ENCODE measurements at places on chromosomes 1 and 21.

- peak; percentile 46 for DNase-seq
Observed at GRCh38 chr1:11893907-11894251, 32.3 kb downstream of the KIAA2013 start.

- peak; percentile 72 for DNase-seq
Observed at GRCh38 chr1:110155878-110156522, 5.7 kb downstream of the SLC6A17 start.

GRCh38 chr1:94529416-94529815 is 12.1 kb downstream of the F3 start:
- no peak for DNase-seq

- DNase-seq, result no peak
Observed at GRCh38 chr1:204520834-204521709, 4.9 kb downstream of the MDM4 start.

DNA sequence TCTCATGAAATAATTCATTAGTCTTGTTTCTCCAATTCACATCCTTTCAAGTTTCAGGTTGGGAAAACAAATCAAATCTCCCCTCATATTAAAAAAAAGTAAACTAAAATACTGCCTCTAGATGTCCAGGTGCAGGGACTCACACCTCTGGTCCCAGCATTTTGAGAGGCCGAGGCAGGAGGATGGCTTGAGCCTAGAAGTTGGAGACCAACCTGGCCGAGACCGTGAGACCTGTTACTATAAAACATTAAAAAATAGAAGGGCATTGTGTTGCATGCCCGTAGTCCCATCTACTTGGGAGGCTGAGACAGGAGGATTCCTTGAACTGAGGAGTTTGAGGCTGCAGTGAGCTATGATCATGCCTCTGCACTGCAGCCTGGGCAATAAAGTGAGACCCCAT is 61.9 kb downstream of the ST6GALNAC5 start:
- DNase-seq, result no peak

DNA sequence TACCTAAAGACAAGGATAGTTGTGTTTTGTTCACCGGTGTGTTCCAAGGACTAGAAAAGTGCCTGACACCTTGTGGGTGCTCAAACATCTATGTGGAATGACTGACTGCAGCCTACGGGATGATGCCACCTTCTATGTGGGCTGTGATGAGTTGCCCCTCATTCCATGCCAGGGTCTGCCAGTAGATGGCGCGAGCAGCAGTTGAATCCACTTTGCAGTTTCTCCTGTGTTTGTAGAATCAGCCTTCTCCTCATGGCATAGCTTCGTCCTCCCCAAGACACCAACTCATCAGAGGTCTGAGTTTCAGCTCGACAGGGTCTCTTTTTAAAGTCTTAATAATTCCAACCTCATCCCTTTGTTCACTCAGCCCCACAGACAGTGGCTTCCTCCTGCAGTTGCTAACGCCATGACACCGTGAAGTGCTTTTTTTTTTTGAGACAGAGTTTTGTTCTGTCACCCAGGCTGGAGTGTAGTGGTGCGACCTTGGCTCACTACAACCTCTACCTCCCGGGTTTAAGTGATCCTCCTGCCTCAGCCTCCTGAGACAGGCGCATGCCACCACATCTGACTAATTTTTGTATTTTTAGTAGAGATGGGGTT is 133.7 kb downstream of the CAPN8 start:
- peak; percentile 35 for DNase-seq

- DNase-seq, result no peak
Observed at GRCh38 chr1:207335138-207335537, 13.7 kb downstream of the CD55 start.

DNA sequence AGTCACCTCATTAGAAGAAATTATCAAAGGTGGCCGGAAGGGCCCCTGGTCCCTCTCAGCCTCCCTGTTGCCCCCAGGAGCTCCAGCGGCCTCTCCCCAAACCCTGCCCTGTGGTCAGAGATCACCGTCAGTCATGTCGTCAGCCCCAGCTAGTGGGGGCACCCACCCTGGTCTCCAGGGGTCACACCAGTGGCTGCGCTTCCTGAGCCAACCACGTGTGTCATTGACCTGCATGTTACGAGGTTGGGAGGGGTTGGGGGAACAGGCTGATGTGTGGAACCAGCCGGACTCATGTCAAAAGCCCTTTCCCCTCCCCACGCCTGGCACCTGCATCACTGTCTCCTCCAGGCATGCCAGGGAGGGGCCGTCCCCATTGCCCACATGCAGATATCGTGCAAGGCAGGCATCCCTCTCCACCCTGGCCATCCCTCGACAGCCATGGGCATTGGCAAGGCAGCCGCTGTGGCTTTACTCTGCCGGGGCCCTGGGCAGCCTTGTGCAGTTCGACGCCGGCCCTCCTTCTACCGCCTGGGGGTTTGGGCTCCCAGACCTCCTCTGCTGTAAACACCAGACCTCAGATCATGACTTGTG is 128.7 kb downstream of the CRYAA start:
- no peak for DNase-seq

DNA sequence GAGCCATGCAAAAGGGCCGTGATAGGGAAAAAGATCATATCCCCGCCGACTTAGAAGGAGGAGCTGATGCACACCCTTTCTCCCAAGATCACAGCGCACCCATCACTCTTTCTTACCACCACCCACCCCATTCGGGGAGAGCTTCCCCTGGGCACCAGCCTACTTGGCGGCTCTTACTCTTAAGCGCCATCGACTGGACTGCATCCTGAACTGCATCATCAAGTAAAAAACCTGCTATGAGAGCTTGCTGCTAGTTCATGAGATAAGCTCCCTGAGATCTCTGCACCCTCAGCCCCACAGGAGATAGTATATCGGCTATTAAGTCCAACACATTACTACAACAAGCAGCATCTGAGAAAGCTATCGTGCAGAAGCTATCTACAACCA is 125.1 kb downstream of the BARHL2 start:
- no peak for DNase-seq

DNA sequence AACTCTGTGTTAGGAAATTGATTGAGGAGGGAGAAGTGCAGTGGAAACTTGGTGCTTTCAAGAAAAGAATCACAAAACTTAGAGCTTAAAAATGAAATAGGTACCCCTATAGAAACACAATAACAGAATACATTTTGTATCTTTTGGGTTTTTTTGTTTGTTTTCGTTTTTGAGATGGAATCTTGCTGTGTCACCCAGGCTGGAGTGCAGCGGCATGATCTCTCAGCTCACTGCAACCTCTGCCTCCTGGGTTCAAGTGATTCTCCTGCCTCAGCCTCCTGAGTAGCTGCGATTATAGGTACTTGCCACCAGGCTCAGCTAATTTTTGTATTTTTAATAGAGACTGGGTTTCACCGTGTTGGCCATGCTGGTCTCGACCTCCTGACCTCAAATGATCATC is 51.5 kb upstream of the RAVER2 start:
- no peak for DNase-seq

DNA sequence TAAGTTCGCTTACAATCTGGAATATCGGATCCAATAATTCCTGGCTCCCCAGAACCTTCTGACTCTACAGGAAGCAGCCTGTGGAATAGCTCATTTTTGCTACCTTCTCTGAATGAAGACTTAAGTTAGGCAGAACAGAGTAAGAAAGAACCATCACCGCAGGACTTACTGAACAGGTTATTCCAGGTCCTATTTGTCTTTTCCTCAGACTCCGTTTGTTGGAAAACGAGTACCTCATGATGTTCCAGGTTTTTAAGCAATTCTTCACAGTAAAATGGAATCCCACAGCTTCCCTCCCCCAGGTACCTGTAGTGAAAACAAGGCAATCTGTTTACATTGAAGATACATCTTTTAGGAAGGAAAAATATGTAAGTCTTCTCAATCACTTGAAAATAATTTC is 59.8 kb downstream of the ADCY10 start:
- no peak for DNase-seq

GRCh38 chr21:25080141-25080540 is 527.1 kb downstream of the MRPL39 start:
- no peak for DNase-seq

DNA sequence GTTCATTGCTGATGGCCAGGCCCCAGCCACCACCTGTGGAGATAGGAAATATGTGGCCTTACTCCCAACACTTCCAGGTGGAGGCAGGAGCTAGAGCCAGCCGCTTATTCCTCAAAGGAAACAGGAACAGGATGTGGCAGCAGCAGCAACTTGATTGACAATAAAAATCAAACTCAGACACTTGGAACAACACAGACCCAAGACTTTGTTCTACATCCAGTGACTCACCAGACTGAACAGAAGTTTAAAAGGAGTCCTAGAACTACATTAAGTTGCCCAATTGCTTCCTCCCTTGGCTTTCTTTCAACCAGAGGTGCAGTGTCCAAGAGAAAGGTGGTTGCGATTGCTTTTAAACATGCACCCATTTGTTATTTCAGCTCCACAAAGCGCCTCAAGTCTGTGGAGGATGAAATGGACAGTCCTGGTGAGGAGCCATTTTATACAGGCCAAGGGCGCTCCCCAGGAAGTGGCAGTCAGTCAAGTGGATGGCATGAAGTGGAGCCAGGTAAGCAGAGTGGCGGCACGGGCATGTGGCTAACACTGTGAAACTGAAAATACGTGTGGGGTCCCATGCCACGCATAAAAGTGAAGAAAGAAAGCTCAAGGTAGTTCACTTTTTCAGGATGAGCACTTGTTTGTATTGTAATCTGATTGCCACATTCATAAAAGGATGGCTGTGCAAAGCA is 276.6 kb downstream of the NFIA start:
- no peak for DNase-seq

DNA sequence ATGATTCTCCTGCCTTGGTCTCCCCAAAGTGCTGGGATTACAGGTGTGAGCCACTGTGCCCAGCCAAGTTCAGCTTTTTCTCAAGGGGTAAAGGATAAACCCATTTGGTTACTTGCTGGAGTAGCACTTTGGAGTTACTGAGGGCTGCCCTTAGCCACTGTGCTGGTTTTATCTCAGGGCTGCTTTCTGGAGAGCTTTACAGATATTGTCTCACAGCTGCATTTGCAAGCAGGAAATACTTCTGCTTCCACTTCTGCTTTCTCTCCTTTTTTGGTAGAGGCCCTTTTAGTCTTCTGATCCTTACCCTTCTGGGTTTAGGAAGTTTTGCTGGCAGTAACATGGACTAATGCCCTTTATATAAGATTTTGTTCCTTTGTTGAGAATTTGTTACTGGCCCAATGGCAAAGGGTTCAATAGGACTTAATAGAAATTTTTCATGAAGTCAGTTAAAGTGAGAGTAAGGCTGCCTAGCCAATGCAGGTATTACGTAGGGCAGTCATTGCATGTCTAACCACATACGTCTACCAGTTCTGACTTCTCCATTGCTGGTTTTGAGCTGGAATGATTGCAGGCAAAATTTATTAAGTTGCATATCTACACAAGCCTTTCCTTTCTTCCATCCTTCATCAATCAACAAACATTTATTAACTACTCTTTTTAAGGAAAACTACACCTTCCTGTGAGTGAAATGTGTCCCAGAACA is 24.4 kb downstream of the CAP1 start:
- DNase-seq, result no peak

DNA sequence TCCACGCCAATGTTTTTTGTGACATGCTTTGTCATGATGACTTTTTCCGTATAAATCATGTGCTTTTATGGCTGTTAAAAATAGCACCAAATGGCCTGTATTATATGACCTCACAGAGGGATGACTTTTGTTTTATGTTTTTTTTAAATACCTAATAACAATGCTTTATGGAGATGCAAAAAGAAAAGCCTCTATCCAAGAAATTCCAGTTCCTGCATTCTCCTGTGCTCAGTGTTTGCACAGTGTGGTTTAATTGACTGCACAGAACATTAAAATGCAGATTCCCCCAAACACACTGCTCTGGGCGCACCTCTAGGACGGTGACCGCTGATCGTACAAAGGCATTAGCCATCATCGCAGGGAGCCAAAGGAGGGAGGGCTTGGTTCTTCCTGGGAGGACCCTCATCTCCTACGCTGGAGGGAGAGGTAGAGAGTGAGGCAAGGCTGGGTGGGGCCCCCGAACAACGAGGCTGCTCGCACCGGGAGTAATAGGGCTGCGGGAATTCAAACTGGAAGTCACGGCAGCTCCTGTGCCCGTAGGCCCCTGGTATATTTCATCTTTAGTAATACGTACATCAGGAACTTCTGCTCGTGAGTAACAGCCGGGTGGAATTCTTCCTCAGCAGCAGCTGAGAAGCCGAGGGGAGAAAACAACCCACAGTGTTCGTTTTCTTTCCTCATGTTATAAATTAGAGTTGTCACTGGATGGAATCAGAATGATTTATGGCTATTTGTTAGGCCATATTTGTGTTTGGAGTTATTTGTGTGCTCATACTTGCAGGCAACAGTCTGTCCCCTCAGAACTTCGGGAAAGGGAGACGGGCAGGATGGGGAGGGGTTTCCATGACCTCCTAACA is 465.6 kb downstream of the CAMTA1 start:
- no peak for DNase-seq

GRCh38 chr1:150512846-150513245 is 2.7 kb upstream of the FALEC start:
- no peak for DNase-seq

DNA sequence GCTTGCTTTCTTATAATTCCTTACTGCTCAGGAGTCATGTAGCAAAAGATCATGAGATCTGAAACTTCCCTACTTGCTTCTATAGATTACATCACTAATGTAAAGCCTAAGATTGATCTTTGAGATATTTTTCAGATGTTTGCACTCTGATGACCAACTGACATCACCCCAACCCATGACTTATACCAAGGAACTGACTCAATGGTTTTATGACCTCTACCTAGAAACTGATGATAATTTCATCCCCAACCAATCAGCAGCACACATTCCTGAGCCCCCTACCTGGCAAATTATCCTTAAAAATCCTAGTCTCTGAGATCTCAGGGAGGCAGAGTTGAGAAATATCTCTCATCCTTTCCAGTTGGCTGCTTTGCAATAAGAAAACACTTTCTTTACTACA is 122.3 kb upstream of the CAMK1G start:
- DNase-seq, result no peak
